ENCODE measurements at places on chromosomes 1 and 21. TPM values are rescaled to one million over a fixed set of nuclear protein-coding genes. Genes with fewer than 3 reads are reported as not detected.

The NHLH2 gene
- not detected for total RNA-seq

The RCAN3 gene
- 17.7 TPM for total RNA-seq

GRCh38 chr1:151809290-151809984, 4.2 kb upstream of the LINGO4 start:
- H3K27ac ChIP-seq, result no peak overlapping the region
- H3K4me1 ChIP-seq, result peaks cover 5% of the 10 kb centered on the region
- DNase-seq, result no peak

- no peaks in the 10 kb centered on the region for H3K4me1 ChIP-seq
- peaks cover 2% of the 10 kb centered on the region for H3K27me3 ChIP-seq
- no peaks in the 10 kb centered on the region for H3K36me3 ChIP-seq
- H3K4me3 ChIP-seq, result no peak overlapping the region
These were observed 18.1 kb upstream of the AVPR1B start for GRCh38 chr1:206135248-206135647.

DNA sequence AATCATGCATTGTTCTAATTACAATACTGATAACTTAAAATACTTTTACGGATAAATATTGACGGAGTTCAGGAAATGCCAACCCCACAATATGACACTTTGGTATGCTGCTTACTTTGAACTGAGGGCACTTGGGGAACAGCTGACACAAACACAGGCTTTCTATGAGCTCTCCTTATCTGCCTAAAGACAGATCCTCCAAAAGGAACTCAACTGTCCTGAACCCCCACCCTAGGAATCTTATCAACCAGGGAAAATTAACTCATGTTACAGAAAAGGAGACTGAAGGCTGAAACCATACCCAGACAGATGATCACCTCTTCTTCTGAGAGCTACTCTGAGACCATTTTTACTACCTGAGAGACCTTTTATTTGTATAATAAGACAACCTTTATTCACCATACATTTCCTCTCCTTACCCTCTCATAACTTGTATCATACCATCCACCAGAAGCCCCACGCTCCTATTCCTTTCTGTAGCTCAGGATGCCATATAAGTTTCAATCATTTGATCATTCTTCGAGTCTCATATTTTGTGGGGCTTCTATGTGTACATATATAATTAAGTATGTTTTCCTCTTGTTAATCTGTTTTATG, 239.5 kb downstream of the FAF1 start:
- peaks cover 5% of the 10 kb centered on the region for H3K36me3 ChIP-seq
- DNase-seq, result no peak
- H3K27ac ChIP-seq, result no peak overlapping the region
- H3K4me1 ChIP-seq, result no peaks in the 10 kb centered on the region
- no peak overlapping the region for H3K4me3 ChIP-seq

The TMCO1 gene
- 296 TPM for total RNA-seq

GRCh38 chr1:110235834-110236682, 25.9 kb downstream of the KCNC4 start:
- H3K27me3 ChIP-seq, result 0 out of 2 replicates have a peak, but pooled peaks cover 23% of the 10 kb centered on the region
- no peak for DNase-seq
- H3K36me3 ChIP-seq, result no peaks in the 10 kb centered on the region
- H3K4me1 ChIP-seq, result no peaks in the 10 kb centered on the region
- no peak overlapping the region for H3K27ac ChIP-seq

- H3K27me3 ChIP-seq, result no peaks in the 10 kb centered on the region
- no peaks in the 10 kb centered on the region for H3K36me3 ChIP-seq
- DNase-seq, result no peak
- H3K27ac ChIP-seq, result no peak overlapping the region
- H3K4me1 ChIP-seq, result no peaks in the 10 kb centered on the region
These were observed 424.1 kb downstream of the CAMTA1 start for GRCh38 chr1:7209336-7209735.

The SLAMF7 gene
- not detected for total RNA-seq

GRCh38 chr1:173884701-173885100, 16.5 kb downstream of the ZBTB37 start:
- H3K4me3 ChIP-seq, result no peak overlapping the region
- no peak overlapping the region for H3K27ac ChIP-seq
- no peaks in the 10 kb centered on the region for H3K27me3 ChIP-seq
- peaks cover 20% of the 10 kb centered on the region for H3K36me3 ChIP-seq

DNA sequence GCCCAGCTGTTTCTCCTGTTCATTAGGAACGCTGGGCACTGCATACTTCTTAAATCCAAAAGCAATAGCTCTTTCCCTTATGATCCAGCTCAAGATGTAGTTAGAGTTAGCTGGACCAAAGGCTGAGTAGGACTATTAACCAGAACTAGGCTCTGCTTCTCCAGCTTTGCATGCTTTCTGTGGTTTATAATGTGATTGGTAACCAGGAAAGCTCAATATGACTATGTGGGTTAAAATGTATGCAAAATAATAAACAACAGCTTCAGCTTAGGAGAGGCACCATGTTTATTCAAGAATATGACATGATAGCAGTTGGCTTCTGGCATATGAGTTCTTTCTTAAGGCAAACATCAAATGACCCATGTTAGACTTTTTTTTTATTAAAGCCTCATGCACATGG, 73.8 kb downstream of the LYPLAL1 start:
- H3K36me3 ChIP-seq, result no peaks in the 10 kb centered on the region
- 0 out of 2 replicates have a peak, but pooled peaks cover 3% of the 10 kb centered on the region for H3K4me1 ChIP-seq
- H3K27ac ChIP-seq, result no peak overlapping the region
- no peak overlapping the region for H3K4me3 ChIP-seq

The BCAR3 gene
- total RNA-seq, result 49.5 TPM

DNA sequence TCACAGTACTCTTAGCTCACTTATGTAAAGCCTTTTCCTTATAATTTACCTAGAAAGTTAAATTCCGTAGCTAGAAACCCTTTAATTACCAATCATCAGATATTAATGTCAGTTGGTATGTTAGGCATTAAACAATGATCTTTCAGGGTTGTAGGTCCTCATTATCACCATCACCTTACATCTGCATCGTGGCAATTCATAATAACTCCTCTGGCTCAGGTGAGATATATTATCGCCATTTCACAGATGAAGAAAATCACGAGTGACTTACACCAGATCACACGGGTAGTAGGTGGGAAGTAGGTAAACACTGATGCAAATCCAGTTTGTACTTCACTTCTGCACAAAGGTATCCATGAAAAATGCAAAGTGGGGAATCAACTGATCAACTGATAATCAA, 639 bp downstream of the NUP133 start:
- H3K27ac ChIP-seq, result peak overlapping the region; percentile 74
- H3K4me1 ChIP-seq, result peaks cover 21% of the 10 kb centered on the region
- peak overlapping the region; percentile 82 for H3K4me3 ChIP-seq
- peaks cover 17% of the 10 kb centered on the region for H3K36me3 ChIP-seq
- H3K27me3 ChIP-seq, result no peaks in the 10 kb centered on the region
- DNase-seq, result no peak

DNA sequence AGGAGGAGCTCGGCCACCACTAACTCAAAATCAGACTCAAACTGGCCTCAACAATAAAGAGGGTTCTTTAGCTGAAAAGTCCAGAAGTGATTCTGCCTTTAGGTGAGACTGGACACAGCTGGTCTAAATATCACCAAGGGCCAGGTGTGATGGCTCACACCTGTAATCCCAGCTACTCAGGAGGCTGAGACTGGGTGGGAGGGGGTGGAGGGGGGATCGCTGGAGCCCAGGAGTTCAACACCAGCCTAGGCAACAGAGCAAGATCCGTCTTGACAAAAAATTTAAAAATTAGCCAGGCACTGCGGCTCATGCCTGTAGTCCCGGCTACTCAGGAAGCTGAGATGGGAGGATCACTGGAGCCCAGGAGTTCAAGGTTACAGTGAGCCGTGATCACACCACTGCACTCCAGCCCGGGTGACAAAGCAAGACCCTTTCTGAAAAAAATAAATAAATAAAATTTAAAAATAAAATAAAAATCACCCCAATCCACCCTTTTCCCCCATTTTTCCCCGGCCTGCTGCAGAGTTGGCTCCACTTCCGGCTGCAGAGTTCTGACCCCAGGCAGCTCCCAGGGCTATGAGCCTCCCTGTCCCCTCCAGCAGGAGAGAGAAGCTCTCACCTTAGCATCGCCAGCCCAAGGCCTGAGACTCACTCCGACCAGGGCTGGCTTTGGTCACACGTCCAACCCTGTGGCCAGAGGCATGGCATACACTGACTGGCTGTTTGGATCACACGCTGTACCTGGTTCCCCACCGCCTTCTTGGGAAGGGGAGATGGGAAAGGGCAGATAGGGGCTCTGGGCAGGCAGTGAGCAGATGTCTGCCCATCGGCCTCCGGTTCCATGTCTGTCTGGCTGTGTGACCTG, 87.3 kb upstream of the IFFO2 start:
- no peak overlapping the region for H3K4me3 ChIP-seq
- H3K4me1 ChIP-seq, result peaks cover 16% of the 10 kb centered on the region
- no peaks in the 10 kb centered on the region for H3K27me3 ChIP-seq
- no peak overlapping the region for H3K27ac ChIP-seq
- no peaks in the 10 kb centered on the region for H3K36me3 ChIP-seq

DNA sequence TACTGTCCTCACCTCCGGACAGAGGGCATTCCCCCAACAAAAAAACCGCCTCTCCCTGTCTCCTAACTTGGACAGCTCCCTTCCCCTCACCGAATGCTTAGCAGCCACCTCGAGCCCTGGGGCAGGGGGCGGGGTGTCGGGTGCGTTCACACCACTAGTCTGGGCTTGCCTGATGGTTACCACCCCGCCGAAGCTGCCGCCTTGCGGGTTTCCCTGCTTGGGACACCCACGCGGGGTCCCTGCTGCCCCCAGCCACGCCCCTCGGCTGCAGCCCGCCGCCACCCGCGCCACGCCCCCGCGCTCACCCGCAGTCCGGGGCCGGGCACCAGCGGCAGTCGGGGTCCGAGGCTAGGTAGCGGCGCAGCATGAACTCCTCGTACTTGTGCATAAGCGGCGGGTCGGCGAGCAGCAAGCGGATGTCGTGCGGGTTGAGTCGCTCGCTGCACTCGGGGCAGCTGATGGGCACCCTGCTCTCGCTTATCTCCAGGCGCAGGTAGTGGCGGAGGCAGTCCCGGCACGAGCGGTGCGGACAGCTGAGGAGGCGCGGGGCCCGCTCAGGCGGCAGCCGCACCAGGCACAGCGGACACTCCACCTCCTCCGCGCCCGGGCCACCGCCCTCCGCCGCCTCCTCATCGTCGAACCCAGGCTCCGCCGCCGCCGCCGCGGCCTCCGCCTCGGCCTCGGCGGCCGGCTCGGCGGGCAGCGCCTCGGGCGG, 706 bp downstream of the RNF19B start:
- peaks cover 20% of the 10 kb centered on the region for H3K4me1 ChIP-seq
- H3K27ac ChIP-seq, result no peak overlapping the region
- H3K36me3 ChIP-seq, result peaks cover 3% of the 10 kb centered on the region
- H3K27me3 ChIP-seq, result no peaks in the 10 kb centered on the region

The GBP4 gene
- 0.56 TPM for total RNA-seq

The RNF207 gene
- 27.3 TPM for total RNA-seq

DNA sequence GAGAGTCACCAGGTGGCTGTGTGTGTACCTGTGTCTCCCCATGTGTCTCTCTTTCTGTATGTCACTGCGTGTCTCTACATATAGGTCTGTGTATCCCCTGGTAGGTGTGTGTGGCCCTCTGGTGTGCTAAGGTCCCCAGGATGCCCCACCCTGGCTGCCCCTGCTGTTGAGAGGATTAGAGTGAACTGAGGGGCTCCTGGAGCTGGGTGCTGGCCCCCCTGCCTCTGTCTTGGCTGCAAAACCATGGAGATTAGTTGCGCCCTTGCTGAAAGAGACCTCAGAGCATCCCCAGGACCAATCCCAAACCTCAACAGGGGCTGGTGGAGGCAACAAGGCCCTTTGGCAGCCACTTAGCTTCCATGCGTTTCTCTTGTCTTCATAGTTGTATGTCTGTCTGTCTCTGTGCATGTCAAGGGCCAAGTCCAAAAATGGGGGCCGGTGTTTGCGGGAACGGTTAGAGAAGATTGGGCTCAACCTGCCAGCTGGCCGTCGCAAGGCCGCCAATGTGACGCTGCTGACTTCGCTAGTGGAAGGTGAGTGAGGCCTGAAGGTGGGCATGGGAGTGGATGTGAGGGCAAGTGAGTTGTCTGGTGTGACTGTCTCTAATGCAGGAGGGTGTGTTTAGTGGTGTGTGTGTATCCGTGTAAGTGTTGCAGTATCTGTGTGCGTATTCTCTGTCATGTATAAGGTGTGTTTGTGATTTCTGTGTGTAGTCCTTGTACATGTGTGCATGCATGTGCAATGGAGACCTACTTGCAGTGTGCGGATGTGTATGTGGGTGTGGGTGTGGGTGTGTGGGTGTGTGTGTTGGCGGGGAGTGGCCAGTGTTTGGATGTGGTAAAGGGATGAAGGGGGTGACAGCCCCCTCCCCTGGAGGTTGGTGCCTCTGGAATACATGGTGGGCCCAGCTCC, 16.7 kb downstream of the TFAP2E start:
- no peak for DNase-seq
- H3K27ac ChIP-seq, result no peak overlapping the region
- no peaks in the 10 kb centered on the region for H3K4me1 ChIP-seq
- no peaks in the 10 kb centered on the region for H3K27me3 ChIP-seq
- no peaks in the 10 kb centered on the region for H3K36me3 ChIP-seq

The SMIM12 gene
- total RNA-seq, result 41.5 TPM

The PTGS2 gene
- not detected for total RNA-seq

DNA sequence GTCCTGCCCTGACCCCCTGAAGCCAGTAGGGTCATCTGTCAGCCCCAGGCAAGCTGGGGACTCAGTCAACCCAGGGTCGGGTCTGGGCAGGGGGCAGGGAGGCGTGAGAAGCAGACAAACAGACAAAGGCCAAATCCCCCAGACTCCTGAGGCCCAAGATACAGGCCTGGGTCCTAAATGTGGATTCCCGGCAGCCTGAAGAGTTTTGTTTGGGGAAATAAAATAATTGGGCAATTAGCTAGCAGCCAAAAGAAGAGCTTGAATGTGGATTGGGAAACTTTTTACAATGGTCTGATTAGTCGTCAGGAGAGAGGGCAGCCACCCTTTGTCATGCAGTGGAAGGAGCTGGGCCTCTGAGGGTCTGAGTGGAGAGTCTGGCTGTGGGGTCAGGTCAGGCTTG, 4.5 kb upstream of the LEFTY2 start:
- H3K27me3 ChIP-seq, result no peaks in the 10 kb centered on the region
- no peaks in the 10 kb centered on the region for H3K36me3 ChIP-seq
- H3K4me1 ChIP-seq, result no peaks in the 10 kb centered on the region
- H3K4me3 ChIP-seq, result no peak overlapping the region
- no peak overlapping the region for H3K27ac ChIP-seq
- DNase-seq, result no peak

DNA sequence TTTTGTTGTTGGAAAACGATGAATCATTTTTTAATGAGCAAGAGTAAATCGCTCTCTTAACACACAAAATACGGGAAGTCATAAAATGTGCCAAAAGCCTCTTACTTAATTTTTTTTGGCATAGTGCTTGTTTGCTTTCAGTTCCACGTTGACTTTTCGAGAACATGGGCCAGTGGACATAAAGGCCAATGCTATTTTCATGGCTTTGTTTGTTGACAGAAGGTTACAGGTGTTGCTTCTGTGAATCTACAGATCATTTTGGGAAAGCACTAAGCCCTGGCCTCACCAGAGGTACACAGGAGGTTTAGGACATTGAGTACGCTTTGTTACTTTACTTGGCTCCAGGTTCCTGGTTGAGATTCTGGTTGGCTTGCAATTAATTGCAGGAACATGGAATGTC, 199.4 kb upstream of the HMCN1 start:
- DNase-seq, result no peak
- H3K4me1 ChIP-seq, result no peaks in the 10 kb centered on the region
- H3K36me3 ChIP-seq, result no peaks in the 10 kb centered on the region
- no peak overlapping the region for H3K4me3 ChIP-seq

The MRPL55 gene
- total RNA-seq, result 101 TPM

The KCNJ15 gene
- not detected for total RNA-seq

- DNase-seq, result no peak
- no peak overlapping the region for H3K4me3 ChIP-seq
- peaks cover 4% of the 10 kb centered on the region for H3K27me3 ChIP-seq
- no peak overlapping the region for H3K27ac ChIP-seq
- H3K36me3 ChIP-seq, result no peaks in the 10 kb centered on the region
- no peaks in the 10 kb centered on the region for H3K4me1 ChIP-seq
These were observed 16.4 kb upstream of the KIAA0040 start for GRCh38 chr1:175208773-175209492.

Data from SJSA1 (cell line).